ENCODE measurements at places on chromosomes 7 and 10.

DNA sequence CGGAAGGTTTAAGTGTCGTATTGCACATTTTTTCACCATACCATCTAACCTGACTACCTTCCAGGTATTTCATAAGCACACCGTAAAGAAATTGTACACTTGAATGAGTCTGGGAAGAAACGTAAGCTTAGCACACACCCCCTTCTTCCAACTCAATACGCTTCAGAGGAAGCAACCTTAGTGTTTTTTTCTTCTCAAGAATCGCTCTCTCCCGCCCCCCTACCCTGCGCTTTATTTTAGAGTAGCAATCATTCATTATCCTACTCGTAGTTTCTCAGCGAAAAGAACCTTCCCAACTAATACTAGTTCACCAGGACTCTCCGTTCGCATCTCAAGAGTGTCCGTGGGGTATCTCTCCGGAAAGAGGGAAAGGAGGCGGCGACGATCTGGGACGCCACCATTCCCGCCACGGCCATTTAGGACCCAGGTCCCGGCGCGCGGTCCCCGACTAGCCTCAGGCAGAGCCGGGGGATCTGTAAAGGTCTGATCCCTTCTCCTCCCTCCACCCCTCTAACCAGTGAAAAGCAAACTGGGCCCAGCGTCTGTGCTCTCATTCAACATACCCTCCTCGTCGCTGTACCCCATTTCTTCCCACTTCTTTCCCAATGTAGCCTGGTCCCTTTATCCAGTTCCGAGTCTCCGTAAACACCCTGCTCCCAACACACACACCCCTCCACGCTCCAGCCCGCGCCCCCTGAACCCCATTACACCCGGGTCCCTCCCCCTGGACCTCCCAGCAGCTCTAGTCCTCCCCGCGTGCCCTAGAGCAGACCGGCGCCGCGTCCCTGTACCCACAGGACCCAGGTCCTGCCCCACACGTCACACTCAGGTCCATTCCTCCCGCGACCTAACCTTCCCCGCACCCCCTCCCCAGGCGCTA is 16.0 kb downstream of the MYOZ1 start:
- peak; percentile 27 for DNase-seq

DNA sequence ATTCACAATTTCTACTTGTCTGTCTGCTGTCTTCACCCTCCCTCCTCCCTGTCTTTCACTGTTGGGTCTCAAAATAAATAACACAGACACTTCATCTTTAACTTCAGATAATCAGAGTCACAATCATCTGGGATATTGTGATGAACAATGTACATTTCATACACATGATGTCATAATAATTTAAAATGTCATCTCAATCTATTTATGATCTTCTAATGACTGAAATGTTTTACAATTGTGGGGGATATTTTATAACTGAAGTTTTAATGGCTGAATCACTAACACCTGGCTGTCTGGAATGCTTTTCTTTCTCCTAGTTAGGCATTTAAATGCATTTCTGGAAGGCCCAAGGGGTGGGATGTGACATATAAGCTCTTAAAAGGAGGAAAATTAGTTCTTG is 859.8 kb downstream of the LRMDA start:
- no peak for DNase-seq

DNA sequence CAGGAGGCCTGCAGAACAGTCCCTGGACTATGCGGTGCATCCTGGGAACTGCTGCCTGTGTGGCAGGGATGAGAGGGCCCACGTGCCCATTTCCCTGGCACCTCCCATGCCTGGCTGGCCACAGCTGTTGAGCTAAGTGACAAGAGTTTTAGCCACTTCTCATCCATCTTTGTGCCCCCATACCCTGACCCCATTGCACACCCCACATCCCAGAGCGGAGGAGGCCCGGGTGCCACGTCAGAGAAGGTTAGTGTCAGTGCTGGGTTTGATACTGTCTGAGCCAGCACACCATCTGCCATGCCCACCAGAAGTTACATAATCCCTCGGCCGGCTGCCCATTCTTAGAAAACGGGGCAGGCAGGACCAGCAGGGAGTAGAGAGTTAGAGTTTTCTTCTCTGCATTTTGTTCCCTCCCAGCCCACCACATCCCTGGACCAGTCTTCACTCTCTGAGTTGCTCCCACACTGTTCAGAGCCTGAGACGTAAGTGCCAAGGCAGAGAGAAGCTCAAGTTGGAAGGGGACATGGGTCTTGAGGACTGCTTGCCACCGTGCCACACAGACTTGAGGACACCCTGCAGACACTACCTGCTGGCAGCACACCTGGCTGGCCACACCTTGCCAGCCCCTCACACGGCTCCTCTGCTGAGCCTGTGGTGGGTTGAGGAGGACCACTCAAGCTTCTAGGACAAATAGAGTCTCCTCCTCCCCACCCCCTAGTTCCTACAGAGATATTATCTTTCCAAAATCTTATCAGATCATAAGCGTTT is 13.1 kb downstream of the UNC5B start:
- no peak for DNase-seq

GRCh38 chr10:69662173-69662877 is 32.3 kb downstream of the FAM241B start:
- no peak for DNase-seq

- no peak for DNase-seq
Measured at GRCh38 chr10:111186358-111186757, 109.5 kb downstream of the ADRA2A start.

DNA sequence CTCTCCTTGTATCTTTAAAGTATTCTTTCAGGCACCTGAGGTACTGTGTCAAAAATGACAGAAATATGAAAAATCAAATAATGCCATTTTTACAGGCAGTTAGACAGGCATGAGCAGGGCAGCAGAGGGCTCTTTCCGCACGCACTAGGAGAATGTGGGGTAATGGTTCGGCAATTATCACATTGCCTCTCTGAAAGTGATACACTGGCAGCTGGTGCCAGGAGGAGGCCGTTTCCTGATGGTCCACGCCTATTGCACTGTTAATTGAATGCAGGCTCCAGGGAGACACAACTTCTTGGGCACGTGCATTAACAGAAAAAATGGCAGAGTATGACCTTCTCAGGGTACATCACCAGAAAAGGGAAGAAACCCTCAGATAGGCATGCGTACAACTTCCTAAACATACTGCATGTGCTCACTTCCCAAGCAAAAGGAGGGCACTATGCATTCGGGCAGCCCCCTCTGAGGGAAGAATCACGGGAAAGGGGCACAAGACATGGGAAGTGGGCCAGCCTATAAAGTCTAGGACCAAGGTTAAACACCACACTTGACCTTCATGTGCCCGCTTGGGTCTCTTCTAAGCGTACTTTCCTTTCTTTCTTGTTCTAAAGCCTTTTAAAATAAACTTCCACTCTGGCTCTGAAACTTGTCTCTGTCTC is 161.7 kb downstream of the TNS3 start:
- DNase-seq: no peak

DNA sequence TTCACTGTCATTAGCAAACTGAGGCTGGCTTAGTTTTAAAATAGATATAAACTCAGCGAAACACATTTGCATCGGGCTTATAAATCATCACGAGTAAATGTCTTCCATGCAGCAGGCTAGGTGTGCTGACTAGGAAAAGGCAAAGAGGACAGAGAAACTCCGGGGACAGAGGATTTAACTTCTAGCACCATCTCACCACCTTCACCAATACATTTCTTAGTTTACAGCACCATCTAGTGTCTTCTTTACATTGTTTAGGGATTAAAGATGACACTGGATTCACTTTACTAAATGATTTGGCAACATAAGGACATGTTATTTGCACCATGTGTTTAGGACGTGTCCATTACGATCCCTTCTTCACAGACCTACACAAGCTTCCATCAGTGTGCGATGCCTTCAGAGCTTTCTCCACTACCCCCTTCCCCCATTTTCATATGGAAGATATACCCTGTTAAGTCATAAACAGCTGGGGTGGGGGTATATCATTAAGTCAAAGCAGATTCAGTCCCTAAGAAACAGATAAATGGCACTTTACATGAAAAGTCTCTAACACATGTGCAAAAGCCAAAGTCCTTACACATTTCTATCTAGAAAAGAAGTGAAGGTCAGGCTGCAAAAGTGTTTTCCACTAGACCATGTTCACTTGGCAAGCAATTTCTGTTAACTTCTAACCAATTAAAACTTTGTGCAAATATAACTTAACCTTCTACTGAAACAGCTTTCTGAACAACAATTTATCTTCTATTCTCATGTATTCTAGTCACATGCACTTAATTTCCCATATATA is 103.3 kb downstream of the GRB10 start:
- no peak for DNase-seq

- no peak for DNase-seq
Measured at GRCh38 chr7:105943486-105943885, 19.6 kb upstream of the CDHR3 start.

GRCh38 chr7:77181015-77181595 is 18.5 kb downstream of the FGL2 start:
- no peak for DNase-seq

DNA sequence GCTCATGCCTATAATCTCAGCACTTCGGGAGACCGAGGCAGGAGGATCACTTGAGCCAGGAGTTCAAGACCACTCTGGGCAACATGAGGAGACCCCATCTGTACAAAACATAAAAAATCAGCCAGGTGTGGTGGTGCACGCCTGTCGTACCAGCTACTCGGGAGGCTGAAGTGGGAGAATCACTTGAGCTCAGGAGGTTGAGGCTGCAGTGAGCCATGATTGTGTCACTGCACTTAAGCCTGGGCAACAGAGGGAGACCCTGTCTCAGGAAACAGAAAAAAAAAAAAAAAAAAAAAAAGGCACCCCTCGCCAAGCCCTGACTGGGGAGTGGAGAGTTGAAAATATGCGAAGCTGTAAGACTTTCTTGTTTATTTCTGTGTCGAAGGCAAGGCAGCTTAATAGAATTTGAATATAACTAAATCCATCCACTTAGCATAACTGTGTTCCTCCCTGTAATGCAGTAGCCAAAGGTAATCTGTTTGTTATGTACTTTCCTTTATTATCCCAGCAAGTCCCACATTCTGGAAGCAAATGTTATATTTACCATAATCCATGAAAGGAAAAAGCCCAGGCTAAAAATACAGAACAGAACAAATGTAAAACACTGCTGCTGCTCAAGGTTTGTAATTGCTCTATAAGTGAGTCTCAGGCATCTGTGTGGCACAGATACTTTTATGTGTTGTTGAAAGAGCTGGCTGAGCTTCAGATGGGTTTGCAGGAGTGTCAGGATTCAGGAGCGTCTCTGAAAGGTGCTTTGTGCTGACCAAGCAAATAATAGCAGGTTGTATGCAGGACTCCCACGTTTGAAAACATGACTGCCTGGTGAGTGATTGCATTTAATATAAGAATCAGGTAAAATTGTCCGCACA is 127.2 kb downstream of the CELF2 start:
- DNase-seq: no peak

DNA sequence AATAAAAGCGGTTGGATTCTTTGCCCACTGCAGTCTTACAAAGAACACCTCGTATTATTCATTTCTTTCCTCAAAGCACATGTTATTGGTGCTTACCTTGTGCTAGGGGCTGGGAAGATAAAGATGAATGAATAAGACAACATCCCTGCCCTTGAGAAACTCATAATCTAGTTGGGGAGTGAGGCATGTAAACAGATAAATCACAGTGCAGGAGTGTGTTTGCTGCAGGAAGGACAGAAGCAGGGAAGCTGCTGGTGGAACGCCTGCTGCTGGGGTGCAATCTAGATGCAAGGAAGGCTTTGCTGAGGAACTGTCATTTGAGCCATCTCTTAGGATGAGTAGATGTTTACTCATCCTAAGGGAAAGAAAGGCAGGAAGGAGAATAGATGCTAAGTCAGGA is 135.6 kb downstream of the TMEM178B start:
- DNase-seq: no peak

DNA sequence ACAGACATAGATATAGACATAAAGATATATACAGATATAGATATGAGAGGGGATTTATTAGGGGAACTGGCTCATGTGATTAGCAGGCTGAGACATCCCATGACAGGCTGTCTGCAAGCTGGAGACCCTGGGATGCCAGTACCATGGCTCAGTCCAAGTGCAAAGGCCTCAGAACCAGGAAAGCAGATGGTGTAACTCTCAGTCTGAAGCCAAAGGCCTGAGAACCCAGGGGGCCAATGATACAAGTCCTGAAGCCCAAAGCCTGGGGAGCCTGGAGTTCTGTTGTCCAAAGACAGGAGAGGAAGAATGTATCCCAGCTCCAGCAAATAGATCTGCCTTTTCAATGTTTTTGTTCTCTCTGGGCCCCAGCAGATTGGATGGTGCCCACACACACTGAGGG is 5.5 kb downstream of the NCOA4 start:
- no peak for DNase-seq

DNA sequence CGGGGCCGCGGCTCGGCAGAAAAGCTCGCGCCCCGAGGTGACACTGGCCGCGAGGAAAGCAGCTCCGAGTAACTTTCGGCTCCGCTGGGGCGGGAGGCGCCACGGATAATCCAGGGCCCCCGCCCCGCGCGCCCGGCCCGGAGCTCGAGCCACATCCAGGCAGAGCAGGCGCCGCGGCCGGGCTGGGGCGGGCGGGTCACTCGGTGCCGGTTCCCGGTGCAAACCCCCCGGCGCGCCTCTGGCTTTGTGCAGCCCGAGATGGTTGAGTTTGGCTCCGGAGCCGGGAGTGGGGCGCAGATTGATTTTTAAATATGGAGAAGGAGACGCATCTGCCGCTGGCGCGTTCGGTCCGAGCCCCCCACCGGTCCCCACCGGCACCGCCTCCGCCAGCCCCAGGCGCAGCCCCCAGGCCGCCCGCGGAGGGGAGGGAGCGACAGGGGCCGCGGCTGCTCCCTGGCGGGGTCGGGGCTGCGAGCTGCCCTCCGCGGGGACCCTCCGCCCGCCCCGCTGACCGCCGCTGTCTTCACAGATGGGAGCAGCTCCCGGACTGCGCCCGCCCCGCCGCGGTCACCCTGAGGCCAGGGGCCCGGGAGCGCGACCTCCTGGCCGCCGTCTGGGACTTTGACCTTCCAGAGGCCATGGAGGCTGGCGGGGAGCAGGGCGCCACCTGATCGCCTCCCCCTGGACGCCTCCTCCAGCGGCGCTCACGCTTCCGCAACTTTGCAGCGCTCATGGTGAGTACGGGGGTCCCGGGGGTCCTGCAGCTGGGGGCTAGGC is 643 bp downstream of the ADGRA1 start:
- no peak for DNase-seq

DNA sequence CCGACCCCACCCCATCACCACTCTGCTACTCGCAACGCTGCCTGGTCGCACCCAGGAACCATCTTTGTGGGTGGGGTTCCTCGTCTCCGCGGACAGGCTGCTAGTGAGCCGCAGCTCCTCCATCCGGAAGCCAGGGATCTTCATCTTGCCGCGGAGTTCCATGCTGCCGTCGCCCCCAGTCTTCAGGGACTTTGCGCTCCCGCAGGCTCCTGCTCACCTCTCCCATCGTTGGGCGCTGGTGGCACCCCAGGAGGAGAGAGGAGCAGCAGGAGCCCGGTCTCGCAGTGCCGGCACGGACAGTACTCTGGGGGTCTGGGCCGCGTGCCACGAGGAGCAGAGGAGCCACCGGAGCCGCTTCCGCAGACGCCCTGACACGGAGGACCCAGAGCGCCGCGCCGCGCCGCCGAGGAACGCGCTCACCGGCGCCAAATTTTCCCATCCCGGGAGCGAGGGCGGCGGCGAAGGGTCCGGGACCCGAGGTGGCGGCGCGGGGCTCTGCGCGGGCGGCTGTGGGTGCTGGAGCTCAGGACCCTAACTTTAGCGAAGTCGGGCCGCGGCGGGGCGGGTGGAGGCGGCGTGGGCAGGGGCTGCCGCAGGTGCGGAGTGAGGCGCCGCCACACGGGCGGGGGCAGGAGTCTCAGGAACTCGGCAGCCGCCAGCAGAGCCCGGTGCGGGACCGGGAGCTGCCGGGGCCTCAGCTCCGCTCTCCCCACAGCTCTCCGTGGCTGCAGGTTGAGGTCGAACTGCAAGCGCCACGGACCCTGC is 750.1 kb upstream of the SORCS1 start:
- no peak for DNase-seq

GRCh38 chr7:134212576-134213546 is 85.7 kb downstream of the LRGUK start:
- no peak for DNase-seq
